ENCODE measurements at places on chromosomes 3 and 15.

GRCh38 chr15:22980189-22981050, at the start of gene CYFIP1:
TSS of gene CYFIP1 (minus strand) at chr15:22980368. CDS start at chr15:22947285, 33,083 bp downstream.
- DNase-seq: peak; percentile 67

- no peak for DNase-seq
Measured at GRCh38 chr3:187973977-187974870, 179.7 kb upstream of the LPP start.

DNA sequence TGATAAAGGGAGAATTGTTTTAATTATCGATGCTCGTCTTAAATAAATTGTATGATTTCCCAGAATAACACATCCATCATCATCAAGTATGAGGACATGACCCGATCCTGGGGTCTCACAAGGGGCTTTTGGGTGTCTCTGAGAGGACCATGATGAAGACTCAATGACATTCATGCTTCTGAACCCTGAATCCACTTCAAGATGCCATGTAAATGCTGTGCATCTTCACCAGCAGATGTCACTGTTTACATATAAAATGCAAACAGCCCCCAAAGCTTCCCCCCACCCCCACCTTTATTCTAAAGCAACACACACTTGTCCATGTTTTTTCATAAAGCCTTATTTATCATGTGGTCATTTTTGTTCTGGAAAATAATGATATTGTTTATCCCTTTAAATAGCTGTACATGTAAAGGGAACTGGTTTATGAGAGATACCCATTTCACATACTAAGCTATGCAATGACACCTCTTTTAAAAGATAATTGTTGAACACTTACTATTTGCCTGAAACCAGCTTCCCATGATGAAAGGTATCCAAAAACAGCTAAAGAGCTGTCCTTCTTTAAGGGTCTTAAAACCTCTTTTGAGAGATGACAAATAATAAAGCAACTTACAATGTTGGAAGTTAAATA, 69.7 kb upstream of the UBE3A start:
- DNase-seq: peak; percentile 22

GRCh38 chr3:100500320-100500880, 8.0 kb downstream of the TMEM45A start:
- no peak for DNase-seq

DNA sequence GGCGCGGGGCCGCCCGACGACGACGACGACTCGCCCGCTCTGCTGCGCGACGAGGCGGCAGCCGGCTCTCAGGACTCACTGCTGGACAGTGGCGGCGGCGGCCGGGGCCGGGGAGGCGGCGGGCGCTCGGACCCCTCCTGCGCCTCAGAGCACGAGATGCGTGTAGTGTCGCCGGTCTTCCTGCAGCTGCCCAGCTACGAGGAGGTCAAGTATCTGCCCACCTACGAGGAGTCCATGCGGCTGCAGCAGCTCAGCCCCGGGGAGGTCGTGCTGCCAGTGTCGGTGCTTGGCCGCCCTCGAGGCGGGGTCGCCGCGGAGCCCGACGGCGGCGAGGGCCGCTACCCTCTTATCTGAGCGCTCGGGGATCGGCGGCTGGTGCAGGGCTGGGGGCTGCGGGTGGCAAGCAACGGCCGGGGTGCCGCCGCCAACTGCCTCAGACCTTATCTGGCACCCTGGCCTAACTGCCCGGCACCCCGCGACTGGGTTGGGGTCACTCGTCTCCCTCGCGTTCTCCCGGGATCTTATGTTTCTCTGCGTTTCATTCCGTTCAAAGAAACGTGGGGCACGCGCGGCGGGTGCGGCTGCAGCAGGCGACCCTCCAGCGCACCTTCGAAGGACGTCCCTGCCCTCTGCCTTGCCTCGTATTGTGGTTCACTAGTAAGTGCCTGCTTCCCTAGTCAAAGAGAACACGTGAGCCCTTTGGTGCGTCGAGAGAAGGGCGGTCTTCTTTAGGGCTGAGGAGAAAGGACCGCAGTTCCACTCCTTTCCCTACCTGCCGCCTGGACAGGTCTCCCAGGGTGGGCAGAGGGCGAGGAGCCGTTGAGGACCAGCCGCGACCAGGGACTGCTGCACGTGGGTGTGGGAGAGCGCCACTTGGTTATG, 1.0 kb downstream of the C3orf80 start:
- DNase-seq: no peak

DNA sequence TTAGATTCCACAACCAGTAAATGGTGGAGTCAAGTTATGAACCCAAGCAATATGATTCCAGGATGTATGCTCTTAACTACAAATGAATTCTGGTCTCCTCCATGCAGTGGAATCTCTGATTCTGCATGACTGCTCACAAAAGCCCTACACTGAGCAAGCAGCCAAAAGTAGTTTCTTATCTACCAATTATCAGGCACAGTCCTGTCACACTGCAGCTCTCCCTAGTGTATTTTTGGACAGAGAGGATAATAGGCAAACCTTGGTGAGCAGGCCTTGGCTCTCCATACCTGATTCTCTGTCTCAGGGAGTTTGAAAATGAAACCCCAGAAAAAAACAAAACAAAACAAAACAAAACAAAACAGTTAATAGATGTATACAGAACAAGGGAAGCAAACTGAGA, 3.5 kb upstream of the SSR3 start:
- no peak for DNase-seq

GRCh38 chr15:37134699-37135131, 34.4 kb upstream of the MEIS2 start:
- peak; percentile 16 for DNase-seq

DNA sequence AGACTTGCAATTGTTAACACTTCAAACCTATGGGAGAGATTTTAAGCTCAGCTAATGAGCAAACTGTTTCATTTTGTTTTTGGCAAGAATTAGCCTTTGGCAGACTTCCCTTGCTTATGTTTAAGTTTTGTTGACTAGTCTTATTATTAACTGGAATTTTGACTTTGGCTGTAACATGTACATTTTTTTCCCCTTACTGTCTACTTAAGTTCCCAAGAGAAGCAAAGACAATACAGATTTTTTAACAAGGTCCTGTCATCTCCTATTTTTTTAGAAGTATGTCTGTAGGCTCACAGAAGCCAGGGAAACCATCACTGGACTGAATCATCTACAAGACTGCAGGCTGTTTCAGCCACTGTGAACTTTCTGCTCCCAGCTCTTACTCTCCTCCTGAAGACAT, 74.3 kb downstream of the DGKG start:
- DNase-seq: peak; percentile 70

GRCh38 chr3:26118165-26118564, 328.3 kb downstream of the OXSM start:
- DNase-seq: no peak

DNA sequence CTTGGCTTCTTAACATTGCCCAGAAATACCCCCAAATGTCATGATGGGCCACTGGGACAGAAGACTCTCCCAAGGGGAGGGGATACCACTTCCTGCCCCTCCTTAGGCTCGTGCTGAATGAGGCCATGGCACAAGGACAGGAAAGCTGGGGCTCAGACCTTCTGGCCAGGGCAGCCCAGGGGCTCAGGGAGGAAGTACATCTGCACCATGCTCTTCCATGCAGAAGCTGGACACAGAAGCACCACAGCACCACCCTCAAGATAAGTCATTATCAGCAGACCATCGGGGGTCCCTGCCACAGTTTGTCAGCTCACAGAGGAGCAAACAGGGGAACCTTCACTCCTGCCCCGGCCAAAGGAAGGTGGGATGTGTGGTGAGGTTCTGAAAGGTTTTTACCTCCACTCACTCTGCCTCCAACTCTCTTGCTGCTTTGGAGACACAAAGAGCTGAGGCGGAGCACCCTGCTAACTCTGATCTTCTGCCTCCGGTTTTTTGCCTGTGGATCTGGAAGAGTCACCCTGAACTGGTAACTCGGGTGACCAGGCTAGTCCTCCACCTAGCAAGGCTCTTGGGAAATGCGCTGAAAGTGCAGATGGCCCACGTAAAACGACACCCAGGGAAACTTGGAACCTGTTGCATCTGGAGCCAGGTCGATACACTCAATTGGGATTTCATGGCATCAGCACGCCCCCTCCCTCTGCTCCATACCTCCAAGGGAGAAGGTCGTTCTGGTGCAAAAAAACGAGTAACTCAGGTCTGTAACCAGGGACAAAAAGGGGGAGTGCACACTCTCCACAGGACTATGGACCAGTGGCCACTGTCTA, 8.3 kb downstream of the BMF start:
- DNase-seq: no peak

DNA sequence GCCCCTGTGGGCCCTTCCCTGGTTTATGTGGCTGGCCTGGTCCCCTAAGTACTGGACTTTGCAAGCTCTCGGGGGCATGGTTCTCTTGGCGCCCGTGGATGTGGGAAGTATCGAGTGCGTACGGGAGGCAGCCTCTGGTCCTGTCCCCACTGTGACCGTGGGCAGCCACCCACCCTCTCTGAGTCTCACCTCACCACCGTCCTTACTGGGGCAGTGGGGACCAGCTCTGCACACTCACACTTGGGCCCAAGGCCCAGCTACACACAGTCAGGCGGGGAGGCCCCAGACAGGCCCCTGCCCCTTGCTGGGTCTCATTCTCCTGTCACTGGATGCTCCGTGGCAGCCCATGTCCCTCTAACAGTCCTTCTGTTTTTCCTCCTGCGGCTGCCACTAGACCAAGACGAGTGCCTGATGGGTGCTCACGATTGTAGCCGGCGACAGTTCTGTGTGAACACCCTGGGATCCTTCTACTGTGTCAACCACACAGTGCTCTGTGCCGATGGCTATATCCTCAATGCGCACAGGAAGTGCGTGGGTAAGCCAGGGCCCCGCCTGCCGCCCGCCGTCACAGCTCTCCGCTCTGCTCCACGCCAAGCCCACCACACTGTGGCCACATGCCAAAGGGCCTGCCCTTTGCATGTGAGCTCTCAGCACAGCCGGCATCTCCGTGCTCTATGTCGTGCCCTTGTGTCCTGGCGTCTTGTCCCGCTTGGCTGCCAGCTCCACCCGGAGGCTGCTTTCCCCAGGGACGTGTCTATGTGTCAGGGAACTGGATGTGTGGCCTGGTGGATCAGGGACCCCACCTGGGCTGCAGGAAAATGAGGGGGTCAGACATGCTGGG, 72.7 kb downstream of the FBLN2 start:
- DNase-seq: no peak
